Inflammatory macrophage treated with lipopolysaccharide for 4 hours (primary cell): ENCODE measurements at places on chromosomes 3 and 15.
A peak's percentile ranks its signal among the peaks of the same experiment; 100 is the strongest.

- no peak for DNase-seq
These were observed 181.6 kb upstream of the MBNL1 start for GRCh38 chr3:152087153-152087552.

DNA sequence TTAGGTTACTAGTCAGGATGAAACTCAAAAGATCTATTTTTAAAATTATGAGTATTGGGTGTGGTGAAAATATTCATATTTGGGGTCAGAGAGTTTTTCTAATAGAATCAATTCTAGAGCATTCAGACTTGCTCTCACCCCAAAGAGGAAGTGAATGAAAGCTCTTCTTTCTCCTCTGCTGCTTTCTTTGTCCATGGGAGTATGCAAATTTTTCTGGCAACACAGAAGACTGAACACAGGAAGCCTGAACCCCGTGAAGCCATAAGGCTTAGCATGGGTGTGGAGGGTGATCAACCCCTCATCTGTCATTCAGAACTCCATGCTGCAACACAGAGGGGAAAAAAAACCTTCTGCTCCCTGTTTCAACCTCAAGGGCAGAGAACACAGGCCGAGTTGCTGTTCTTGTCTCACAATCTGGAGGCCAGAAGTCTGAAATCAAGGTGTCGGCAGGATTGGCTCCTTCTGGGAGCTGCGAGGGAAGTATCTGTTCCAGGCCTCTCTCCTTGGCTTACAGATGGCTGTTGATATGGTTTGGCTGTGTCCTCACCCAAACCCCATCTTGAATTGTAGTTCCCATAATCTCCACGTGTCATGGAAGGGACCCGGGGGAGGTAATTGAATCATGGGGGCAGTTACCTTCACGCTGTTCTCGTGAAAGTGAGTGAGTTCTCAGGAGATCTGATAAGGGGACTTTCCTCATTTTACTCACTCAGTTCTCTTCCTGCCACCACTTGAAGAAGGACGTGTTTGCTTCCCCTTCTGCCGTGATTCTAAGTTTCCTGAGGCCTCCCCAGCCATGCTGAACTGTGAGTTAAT is 33.7 kb upstream of the CD47 start:
- peak; percentile 93 for DNase-seq

DNA sequence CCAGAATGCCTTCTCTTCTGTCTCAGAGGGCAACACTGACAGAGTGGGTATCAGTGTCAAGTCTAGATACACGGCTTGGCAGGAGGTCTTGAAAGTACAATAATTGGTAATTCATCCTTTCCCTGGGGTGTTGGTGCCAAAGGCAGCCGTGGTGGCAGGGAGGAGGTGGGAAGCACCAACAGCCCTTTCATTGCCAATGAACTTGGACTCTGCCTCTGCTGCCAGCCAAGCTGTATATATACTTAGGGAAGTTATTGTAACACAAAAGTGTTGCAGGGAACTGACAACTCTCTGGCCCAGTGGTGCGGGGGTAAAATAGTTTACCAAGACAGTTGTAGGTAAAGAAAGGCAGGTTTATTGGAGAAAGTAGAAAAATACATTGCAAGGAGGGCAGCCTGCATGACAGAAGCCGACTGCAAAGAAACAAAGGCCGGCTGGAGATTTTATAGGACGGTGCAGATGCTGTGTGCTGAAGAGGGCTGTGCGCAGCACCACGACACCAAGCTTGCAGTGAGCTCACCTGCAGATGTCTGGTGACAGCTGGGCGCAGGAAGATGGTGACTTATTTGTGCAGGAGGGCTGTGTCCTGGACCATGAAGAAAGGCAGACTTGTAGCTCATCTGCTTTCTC is 4.0 kb upstream of the FAM3D start:
- no peak for DNase-seq

DNA sequence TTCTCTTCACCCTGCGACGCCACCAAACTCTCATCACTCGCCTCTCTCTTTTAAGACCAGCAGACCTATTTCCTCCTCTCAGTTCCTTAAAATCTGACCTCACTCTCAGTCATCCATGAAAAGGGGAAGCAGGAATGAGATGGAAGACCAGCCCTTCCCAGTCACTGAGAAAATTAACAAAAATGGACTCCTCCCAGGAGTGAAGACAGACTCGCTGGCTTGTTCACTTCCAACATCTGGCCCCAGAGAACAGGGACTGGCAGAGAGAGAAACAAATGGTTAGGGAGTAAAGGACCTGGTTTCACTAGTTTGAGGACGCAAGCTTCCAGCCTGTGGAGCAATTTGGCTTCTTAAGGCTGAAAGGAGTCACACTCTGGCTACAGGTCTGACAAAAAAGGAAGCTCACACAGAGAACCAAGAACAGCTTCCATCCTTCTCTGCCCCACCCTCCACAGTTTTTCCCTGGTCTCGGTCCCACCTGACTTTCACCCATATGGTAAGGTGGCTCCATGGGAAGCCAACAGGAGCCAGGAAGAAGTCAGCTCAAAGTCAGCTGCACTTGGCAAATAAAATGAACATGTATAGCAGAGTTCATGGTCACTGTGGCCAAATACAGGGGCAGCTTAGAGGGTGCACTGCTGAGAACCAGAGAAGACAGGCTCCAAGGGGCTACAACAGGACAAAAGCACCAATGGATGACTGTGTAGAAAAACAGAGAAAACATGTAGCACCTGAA is 57.2 kb downstream of the ITGB5 start:
- peak; percentile 93 for DNase-seq

GRCh38 chr15:45702041-45702440 is 67.2 kb downstream of the SQOR start:
- no peak for DNase-seq

GRCh38 chr3:9301798-9302197 is 52.4 kb upstream of the SRGAP3 start:
- DNase-seq = no peak

GRCh38 chr3:171796625-171797264 is 13.5 kb downstream of the PLD1 start:
- DNase-seq = no peak

GRCh38 chr15:60362321-60363086 is 35.3 kb downstream of the ANXA2 start:
- DNase-seq = peak; percentile 76
